ENCODE measurements at places on chromosomes 11 and 22.

GRCh38 chr11:134471716-134472455, 59.8 kb upstream of the B3GAT1 start:
- no peak for DNase-seq

DNA sequence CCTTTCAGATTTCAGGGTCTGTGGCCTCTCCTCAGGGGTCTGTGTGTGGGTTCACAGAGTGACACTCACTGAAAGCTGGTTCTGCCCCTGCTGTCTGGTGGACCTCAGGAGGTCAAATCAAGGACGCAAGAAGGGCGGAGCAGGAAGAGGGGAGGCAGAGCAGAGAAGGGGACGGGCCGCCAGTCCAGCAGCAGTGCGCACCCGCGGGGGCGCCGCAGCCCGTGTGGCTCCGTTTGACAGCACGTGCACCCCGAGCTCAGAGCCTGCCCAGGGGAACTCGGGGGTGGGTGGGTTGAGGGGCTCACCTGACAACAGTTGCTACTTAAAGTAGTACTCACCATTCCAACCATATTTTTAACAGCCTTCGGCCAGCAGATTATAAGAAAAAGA, 71.4 kb upstream of the PITPNB start:
- no peak for DNase-seq

- no peak for DNase-seq
Observed at GRCh38 chr22:48084041-48084728, 1321.7 kb downstream of the TBC1D22A start.

DNA sequence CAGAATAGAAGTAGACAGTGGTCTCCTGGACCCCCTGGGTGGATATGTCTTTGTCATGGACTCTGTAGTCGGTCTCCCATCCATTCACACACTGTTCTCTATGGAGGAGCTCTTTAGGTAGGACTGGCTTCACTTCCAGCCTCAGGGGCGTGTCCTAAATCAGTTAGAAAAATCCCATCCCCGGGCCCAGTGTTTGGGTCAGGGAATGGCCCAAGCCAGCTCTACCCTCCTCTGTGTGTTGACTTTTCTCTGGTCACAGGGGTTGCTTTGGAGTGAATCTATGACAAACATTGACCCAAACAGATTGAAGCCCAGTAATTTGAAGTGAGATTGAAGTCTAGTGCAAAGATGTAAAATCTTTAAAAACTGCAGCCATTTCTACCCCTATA, 34.0 kb downstream of the WEE1 start:
- no peak for DNase-seq

DNA sequence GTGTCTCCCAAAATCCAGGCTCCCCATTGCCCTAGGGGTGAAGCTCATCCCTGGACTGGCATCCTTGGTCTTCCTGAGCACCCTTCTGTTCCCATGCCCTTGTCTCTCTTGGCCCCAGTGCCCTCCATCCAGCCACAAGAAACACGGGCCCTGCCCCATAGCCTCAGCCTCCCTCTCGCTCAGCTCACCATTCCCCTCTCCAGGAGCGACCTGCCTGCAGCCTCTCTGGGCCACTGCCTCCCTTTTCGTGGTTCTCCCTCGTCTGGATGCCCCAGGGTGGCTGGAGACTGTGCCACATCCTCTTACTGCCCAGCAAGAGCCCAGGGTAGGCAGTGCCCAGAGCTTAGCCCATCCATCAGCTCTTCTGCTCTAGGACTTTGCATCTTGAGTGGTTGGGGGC, 532.1 kb downstream of the TBC1D22A start:
- no peak for DNase-seq

DNA sequence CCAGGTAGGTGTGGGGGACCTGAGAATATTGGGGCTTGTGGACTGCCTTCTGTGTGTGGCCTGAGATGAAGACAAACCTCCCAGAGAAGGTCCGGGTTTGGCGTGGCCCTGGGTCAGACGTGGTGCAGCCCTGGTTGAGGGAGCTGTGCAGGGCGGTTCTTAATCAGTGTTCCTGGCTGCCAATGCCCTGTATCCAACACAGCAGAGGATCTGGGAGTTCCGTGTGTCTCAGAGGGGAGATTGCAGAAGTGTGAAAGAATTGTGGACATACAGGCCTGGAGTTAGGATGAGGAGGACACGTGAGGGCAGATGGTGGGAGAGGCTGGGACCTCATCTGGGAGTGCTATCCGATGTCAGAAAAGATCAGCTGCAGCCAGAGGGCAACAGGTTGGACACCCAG, 102.0 kb upstream of the NECTIN1 start:
- no peak for DNase-seq

DNA sequence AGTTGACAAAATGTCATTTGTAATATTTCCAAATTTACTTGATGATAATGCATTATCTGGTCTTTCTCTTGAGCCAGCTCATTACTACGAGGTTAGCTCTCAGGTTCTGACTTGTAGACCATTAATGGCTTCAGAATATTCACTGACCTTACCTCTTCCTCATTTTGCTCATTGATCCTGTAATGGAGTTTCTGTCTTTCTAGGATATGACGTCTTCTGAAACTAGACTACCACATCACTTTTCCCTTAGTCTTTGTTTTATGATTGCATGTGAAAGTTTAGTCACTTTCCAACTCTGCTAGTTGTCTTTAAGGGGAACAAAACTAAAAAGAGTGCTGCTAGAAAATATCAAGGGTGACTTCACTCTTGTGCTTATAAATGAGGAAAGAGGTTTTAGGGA, 697.6 kb downstream of the JRKL start:
- DNase-seq: no peak

DNA sequence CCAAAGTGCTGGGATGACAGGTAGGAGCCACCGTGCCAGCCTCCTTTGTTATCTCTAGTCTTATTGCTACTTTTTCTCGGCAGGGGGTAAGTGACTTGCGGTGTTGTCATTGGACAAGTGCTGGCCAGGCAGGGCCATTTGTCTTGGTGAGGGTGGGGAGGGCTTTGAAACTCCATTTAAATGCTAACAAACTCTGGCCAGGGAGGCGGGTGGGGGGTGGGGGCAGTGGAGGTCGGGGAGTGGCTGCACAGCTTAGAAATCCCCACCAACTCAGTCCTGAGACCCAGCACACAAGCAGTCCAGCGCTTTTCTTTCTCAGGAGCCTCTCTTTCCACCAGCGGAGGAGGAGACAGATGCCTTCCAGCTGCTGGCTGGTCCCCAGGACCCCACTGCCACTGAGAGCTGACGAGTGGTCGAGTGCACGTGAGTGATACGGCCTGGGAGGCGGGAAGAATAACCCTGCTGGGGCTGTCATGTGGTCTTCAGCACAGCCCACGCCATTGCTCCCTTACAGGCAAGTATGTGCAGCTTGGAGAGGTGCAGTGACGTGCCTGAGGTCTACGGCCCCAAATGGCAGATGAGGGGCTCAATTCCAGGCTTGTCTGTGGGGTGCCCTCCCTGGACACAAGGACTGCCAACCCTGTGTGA, 24.2 kb upstream of the OSBPL5 start:
- no peak for DNase-seq

- DNase-seq: no peak
Observed at GRCh38 chr22:43077121-43077877, 11.9 kb downstream of the TTLL1 start.

DNA sequence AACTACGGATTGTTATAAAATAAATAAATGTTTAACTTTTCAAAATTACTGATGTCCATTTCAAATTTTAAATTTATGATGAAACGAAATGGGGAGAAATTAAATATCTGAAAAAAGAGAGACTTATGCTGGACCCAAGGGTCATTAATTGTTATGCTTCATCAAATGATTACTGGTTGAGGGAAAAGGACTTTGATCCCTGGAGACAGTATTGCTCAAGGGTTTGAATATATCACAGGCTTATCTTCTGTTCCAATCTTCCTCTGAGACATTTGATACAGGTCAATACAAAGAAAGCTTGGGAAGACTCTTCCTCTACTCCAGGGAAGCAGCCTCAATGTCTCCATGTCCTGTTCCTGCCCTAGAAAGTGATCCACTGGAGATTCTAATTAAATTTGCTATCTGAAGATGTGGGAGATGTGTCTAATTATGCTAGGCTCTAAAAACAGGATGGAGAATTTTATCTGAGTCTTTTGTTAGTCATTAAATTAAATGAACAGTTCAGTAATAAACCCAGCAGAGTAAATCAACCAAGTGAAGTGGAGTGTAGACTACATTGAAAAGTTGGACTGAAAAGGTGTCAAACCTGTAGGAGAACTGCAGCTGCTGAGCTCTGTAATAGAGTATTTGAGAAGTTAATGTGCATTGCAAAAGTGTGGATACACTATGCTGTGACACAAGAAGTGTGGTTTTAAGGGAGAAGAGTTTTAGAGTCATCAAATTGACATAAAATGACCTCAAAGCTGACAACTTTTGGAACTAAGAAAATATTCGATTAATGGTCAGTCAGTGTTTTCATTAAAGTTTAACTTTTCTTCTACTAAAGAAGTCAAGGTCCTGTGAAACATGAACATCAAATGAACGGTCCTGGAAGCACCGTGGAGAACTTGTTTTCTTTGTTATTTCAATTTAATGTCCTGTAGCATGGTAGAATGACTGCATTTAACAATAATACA, 623.7 kb upstream of the CCDC90B start:
- DNase-seq: no peak
